ENCODE measurements at places on chromosomes 16 and 17.

DNA sequence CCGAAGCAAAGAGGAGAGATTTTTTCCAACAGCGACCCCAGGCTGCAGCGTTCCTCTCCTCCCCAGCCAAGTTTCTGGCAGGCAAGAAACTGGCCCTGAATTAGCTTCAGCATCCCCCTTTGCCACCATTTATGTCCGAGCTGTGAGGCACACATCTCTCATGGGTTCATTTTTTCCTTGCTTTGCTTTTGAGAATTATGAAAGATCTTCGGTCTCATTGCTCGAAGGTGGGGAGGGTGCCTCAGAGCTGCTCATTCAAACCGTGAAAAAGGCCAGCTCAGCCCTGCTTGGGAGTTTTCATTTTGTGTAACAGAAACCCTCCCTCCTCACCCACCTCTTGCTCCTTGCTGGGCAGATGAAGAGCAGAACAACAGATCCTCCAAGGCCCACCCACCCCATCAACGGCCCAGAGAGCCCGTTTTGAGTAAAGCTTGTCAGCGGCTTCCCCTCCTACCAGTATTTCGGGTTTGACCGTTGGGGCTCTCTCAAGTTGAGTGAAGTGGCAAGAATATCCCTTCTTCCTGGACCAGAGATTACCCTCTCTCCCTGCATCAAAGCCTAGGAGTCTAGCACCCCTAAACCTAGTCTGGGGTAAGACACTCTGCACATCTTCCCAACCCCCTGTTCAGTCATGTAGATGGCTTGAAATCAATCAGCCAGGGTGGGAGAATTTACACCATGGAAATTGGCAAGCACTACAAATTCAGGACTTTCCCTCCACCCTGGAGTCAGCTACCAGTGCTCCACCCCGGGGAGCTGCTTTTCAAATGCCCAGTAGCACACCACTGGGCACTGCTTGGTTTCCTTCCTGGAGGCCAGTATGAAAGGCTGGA is 1.8 kb downstream of the CCR7 start:
- DNase-seq, result no peak

DNA sequence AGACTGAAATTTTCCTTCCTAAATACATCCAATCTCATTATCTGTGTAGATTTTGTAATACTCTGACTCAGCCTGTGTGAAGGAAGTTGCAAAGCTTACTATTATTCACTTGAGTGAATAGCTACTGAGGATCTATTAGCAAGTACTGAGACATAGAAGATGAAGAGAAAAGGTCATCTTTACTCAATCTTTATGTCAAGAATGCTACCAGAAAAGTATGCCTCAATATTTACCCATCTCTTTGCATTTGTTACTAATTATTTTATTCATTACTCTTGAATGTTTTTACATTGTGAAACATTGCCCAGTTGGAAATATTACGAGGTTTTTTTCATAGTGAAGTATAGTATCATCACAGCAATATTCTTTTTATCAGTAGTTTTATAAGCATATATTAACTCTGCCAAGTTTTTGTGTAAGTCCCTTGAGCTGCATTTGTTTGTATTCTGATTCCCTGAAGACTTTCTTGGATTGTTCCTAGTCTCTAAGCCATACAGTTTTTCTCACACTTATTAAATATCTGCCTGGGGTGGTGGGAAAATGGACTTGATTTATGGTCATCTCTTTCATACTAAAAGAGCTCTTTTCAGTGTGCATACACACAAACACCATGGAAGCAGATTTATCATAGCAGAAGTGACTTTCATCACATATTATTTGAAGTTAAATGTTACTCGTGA is 110.4 kb downstream of the MRTFB start:
- peak; percentile 19 for DNase-seq

DNA sequence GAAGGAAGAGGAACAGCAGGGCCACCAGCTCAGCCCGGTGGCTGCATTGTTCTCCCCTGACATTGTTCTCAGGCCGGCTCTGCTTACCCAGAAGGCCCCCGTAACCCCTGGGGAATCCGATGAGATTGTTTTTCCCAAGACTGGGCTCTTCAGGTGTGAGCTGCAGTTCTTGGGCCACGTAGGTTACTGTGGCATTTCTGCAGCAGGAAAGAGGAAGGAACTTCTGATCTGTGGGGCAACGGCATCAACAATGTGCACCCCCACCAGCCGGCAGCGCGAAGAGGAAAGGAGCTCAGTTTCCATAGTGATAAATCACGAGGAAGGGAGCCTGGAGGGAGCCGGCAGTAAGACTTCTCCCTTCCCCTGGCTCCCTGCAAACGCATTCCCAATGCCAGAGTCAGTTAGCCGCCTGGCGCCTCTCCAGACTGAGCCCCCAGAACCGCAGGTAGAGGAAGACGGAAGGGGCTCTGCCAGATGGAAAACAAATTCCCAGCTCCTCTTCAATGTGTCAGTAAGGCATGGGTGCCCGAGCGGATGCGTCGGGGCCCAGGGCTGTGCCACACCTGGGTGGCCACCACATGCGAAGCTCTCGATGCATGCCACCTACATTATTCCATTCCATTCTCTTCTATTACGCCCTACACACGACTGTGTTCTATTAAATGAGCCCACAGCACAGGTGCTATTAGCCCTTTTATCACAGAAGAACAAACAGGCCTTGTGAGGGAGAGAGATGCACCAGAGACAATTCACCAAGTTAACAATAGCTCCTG is 21.5 kb upstream of the PECAM1 start:
- no peak for DNase-seq

- no peak for DNase-seq
Measured at GRCh38 chr16:27097800-27098230, 31.1 kb downstream of the C16orf82 start.

GRCh38 chr17:17298108-17298507 is 5.1 kb upstream of the NT5M start:
- DNase-seq, result no peak

- DNase-seq, result peak; percentile 90
Measured at GRCh38 chr17:31524926-31525800, 133.7 kb downstream of the RAB11FIP4 start.
